ENCODE measurements at places on chromosomes 5 and 9. TPM values are rescaled to one million over a fixed set of nuclear protein-coding genes. Genes with fewer than 3 reads are reported as not detected.

- no peak for DNase-seq
Measured at GRCh38 chr5:94102849-94103248, 361.4 kb upstream of the POU5F2 start.

- no peak for DNase-seq
Measured at GRCh38 chr9:128163523-128164306, 3.6 kb downstream of the BBLN start.

GRCh38 chr5:110851357-110851756 lies 112.5 kb downstream of the SLC25A46 start:
- DNase-seq: peak; percentile 18

Gene MCC
- 27.2 TPM for total RNA-seq

Gene GRXCR2
- not detected for total RNA-seq
